ENCODE measurements at places on chromosomes 6 and 20.

DNA sequence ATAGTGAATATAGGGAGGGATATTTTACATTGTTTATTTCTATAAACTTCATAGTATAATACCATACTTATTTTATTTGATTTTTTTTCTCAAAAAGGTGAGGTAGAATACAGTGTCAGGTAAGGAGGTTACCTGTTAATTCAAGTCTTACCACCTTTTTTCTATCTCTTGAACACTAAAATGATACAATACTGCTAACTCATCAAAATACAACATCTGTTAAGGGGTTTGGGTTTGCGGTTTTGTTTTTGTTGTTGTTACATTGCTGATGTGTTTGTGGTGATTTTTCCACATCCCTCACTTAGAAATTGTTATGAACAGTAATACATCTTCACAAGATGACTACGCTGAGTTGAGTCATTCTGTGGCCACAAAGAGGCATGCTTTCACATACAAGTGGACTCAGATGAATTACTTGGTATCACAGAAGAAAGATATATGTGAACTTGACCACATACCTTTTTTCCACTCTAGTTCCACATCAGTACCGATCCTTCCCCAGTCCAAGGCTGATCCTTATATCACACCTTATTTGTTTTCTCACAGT, 139.4 kb upstream of the ID4 start:
- no peak for DNase-seq

DNA sequence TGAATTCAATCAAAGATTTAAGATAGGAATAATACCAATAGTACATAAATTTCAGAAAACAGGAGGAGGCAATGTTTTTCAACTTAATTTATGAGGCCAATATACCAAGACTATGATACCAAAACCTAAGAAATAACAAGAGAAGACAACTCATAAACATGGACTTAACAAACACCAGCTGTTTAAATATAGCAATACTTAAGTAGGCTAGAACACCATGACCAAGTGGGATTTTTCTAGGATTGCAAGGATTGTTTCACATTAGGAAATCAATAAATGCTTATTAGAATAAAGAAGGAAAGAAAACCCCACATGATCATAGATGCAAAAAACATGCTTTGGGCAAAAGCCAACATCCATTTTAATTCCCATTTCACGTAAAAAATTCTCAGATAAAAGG, 355.1 kb downstream of the EPM2A start:
- DNase-seq, result no peak

- DNase-seq, result no peak
Measured at GRCh38 chr20:53828088-53828681, 234.5 kb upstream of the ZNF217 start.

- peak; percentile 28 for DNase-seq
Measured at GRCh38 chr6:157550114-157550989, 169.4 kb downstream of the ZDHHC14 start.
